Body of pancreas (tissue), 4 donors: ENCODE measurements at places on chromosomes 3 and 15.
A peak's percentile ranks its signal among the peaks of the same experiment; 100 is the strongest.

- DNase-seq: no peak
These were observed 37.0 kb downstream of the NPTN start for GRCh38 chr15:73596174-73596573.

DNA sequence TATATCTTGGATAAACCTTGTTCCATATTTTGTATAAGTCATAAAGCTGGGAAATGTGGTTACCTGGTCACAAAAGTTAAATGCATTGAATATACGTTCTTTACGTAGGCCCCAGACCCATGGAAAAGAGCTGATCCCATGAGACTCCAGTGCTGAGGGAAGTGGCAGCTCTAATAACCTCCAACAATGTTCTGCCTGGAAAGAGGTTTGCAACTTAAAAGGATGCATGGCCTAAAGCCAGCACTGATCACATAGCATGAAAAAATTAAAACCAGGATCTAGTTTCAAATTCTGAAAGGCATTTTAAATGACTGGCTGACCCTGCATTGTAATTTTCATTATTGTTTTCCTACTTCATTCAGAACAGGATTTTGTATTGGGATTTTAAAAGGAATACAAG, 27.9 kb upstream of the STRIT1 start:
- DNase-seq: no peak

- DNase-seq: no peak
These were observed 963.4 kb upstream of the CFAP20DC start for GRCh38 chr3:60013241-60013640.

DNA sequence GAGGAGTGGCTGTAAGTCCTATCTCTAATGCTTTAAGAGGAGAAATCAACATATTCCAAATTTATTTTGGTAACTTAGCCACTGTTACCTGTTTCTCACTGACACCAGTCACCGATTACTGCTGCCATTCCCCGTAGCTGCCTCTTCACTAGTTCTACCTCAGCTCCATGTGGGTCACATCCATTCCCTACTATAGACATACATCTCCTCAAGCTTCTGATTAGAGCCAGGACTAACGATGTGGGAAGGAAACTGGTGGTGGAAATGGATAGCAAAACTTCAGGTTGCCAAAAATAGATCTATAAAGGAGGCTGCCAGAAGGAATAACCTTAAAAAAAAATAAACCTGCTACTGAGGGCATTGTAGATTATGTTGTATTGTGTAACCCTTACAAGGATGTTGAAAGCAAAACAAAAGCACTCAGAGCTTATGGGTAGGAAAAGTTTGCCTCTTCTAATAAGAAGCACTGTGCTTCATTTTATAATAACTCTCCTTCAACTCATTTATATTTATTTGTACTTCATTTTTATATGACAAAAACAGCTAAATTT, 56.0 kb downstream of the KAT2B start:
- no peak for DNase-seq

DNA sequence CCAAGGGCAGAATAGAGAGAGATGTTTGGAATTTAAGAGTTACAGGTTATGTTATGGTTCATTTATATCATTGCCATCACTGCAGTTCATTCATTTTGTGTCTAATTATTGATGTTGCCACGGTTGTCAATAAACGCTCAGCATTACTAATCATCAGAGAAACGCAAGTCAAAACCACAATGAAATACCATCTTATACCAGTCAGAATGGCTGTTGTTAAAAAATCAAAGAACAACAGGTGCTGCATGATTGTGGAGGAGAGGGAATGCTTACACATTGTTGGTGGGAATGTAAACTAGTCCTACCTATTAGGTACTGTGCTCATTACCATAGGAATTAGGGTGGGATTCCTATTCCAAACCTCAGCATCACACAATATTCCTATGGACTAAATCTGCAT, 350.5 kb downstream of the TIGIT start:
- DNase-seq: no peak

- no peak for DNase-seq
These were observed 38.7 kb downstream of the ARNT2 start for GRCh38 chr15:80442728-80443403.

- DNase-seq: no peak
These were observed 45.9 kb downstream of the PPARG start for GRCh38 chr3:12334786-12335185.

DNA sequence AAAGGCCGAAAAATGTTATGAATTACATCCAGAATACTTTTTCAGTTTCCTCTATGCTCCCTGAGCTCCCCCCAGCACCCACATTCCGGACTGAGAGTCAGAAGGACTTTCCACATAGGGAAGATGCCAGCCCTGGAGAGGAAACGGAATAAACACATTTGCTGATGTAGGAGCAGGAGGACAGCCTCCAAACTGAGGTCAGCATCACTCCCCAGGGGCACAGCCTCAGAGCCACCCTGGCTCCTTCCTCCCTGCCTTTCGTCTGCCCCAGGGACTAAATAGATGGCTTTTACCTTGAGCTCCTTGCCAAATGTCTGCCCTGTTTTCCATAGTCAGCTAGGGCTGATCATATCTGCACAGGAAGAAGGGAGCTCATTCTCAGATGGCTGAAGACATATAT, 22.6 kb upstream of the SLCO2A1 start:
- no peak for DNase-seq

- no peak for DNase-seq
These were observed 1.9 kb downstream of the MRPS25 start for GRCh38 chr3:15063238-15063637.

DNA sequence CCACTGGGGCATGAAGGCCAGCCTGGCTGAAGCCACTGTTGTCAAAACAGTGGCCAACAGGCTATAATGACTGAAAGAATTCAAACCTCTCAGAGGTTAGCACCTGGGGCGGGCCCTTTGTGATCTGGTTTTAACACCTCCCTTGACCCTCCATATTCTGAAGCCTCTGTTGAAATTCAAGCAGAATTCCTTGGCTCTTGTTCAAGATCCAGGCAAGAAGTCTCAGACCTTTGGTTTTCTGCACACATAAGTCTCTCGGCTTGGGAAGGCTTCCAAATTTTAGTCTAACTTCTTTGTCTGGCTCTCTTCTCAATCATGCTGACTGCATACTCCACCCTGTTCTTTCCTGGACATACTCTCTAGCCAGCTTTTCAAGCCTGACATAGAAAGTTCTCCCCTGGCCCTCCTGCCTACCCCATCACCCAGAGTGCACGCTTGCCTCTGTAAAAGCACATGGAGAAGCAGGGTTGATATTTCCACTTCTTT, 144.5 kb downstream of the PDZRN3 start:
- DNase-seq: peak; percentile 22

- no peak for DNase-seq
These were observed 85.4 kb upstream of the ABHD2 start for GRCh38 chr15:89002830-89003229.

GRCh38 chr15:58748852-58749531, 515 bp downstream of the ADAM10 start:
- peak; percentile 44 for DNase-seq

- DNase-seq: no peak
These were observed 30.3 kb downstream of the TPRA1 start for GRCh38 chr3:127560051-127560787.
